ENCODE measurements at places on chromosomes 7 and 10. TPM values are rescaled to one million over a fixed set of nuclear protein-coding genes. Genes with fewer than 3 reads are reported as not detected.

GRCh38 chr10:121812031-121812430 lies 115.8 kb downstream of the ATE1 start:
- no peak for DNase-seq

The VTI1A gene
- 13.9 TPM for polyA plus RNA-seq

- DNase-seq = no peak
These were observed 68.4 kb upstream of the PRPS1L1 start for GRCh38 chr7:18096087-18096486.

The C10orf53 gene
- not detected for polyA plus RNA-seq

The ZPBP gene
- polyA plus RNA-seq = 0.60 TPM

DNA sequence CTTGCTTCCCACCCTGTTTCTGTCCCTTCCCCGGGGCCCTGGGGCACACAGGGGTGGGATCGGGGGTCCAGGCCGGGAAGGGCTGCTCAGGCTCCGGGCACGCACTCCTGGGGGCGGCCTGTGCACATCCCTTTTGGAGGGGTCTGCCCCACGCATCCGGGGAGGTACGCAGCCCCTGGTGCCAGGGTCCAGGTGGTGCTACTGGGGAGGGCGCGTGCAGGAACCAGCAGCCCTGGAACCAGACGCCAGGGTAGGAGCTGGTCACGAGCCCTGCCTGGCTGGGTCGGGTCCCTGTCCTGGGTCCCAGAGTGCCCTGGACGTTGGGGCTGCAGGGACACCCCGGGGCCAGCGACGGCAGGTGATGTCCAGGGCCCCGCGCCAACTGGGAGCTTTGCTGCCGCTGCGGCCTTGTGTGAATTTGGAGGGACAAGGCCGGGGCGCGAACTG lies 53.4 kb downstream of the GLRX3 start:
- DNase-seq = no peak

DNA sequence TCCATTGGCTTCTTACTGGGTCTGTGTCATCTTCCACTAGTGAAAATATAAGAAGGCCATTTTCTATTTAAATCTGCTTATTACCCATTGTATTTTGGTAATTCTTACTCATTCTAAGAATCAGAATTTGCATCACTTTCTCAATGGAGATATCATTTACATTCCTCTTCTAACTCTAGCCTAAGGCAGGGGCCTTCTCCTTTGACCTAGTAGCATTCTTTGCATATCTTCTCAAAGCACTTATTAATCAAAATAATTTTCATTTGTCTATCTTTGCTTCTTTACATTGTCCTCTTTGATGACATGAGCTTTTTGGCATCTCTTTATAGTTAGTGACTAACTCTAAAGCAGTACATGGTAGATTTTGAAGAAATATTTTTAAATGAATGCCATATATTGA lies 400.9 kb upstream of the SEMA3D start:
- no peak for DNase-seq

The GPR26 gene
- not detected for polyA plus RNA-seq

- DNase-seq = no peak
These were observed 14.6 kb downstream of the SHTN1 start for GRCh38 chr10:116990276-116990800.

The PNLIPRP1 gene
- polyA plus RNA-seq = not detected

- DNase-seq = no peak
These were observed 204.4 kb downstream of the OTUD1 start for GRCh38 chr10:23643111-23643780.

The PNLIP gene
- not detected for polyA plus RNA-seq

Data from left renal pelvis (tissue), 4 donors.